Natural killer cell treated with Interleukin-12 subunit alpha and Interleukin-12 subunit beta and Interleukin-15 and Interleukin-18, amount 100 ng/mL, for 72 hours (primary cell): ENCODE measurements at places on chromosomes 2 and 18.
A peak's percentile ranks its signal among the peaks of the same experiment; 100 is the strongest.

DNA sequence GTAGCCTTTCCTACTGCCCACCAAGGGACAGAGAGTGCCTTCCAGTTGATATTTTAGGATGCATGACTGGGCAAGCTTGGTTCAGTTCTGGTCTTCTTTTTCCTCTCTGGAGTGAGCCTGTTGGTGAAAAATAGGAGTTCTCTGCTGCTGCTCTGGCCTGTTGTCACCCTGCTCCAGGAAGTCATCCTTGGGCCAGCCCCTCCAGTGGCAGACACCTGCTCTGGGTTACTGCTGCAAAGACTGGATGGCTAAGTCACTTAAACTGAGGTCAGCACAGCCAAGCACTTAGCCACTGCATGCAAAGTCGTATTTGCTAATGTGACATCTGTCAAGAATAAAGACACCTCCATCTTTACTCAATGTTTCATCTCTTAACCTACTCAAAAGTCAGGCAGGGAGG is 219.6 kb upstream of the ID2 start:
- H3K27ac ChIP-seq: peak overlapping the region; percentile 26
- H3K4me3 ChIP-seq: no peak overlapping the region
- DNase-seq: no peak
- no peaks in the 10 kb centered on the region for H3K27me3 ChIP-seq
- peaks cover 47% of the 10 kb centered on the region for H3K4me1 ChIP-seq

- H3K36me3 ChIP-seq: no peaks in the 10 kb centered on the region
- no peak overlapping the region for H3K27ac ChIP-seq
- no peak for DNase-seq
Measured at GRCh38 chr2:215728504-215729065, 284.8 kb downstream of the MREG start.

DNA sequence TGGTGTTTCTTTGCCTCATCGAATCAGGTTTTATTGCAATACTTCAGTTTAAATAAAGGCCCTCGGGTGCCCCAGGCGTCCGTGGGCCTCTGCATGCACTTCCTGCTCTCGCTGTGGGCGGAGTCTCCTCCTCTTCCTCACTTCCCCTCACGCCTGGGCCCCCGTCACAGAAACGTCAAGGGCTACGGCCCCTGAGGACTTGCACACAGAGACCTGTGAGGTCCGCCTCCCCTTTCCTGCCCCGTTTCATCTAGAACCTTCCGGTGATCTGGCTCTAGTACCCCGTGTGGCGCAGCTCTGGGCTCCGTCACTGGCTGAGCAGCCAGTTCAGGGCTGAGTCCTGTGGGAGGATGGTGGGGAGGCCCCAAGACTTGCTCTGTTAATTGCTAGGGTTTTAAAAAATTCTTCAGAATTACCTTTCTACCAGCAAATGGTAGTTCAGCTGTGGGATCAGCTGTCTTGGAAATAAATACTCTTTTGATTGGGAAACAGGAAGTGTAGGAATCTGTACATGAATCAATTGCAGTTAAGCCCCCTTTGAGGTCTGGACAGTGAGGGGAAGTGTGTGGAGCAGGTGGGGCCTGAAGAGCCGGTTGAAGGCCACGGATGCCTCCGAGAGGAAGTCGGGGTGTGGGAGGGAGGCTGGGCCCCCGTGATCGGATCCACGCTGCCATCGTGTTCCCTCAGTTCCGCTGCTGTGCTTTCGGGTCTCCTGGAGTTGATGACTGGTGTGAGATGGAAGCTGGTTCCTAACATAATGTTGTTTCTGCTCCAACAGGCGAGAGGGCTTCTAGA is 10.2 kb downstream of the NFATC1 start:
- peaks cover 30% of the 10 kb centered on the region for H3K4me1 ChIP-seq
- no peaks in the 10 kb centered on the region for H3K27me3 ChIP-seq
- H3K27ac ChIP-seq: peak overlapping the region; percentile 98
- DNase-seq: peak; percentile 87
- H3K4me3 ChIP-seq: peak overlapping the region; percentile 89

DNA sequence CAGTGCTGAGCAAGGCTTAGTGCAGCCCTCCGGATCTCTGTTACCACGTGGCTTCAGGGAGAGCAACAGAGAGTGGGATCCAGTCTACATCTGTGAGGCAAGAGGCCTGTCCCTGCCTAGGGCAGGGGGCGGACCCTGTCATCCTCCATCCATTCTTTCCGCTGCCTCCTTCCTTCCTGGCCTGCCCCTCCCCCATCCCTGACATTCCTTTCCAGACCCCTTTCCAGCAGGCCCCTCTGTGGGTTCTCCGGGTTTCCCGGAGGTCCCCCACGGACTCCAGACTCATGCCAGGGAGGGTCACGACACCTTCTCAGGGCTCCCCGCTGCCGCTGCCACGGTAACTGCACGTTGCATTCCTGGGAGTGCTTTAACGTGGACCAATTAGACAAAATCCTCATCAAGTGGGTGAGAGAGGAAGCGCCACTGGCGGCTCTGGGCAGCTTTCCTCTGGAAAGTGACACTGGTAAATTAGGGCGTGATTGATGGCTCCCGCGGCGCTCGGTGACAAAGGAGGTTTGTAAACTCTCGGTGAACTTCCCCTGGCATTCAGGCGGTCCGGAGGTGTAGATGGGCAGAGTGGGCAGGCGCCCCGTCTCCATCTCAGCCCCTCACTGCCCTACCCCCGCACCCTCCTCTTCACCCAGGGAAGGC is 11.4 kb downstream of the ATOH8 start:
- H3K36me3 ChIP-seq: no peaks in the 10 kb centered on the region
- no peak overlapping the region for H3K4me3 ChIP-seq
- H3K27me3 ChIP-seq: peaks cover 28% of the 10 kb centered on the region
- H3K4me1 ChIP-seq: no peaks in the 10 kb centered on the region
- H3K27ac ChIP-seq: no peak overlapping the region

GRCh38 chr18:54149078-54149697 is 75.3 kb downstream of the MBD2 start:
- peaks cover 23% of the 10 kb centered on the region for H3K36me3 ChIP-seq
- H3K27me3 ChIP-seq: no peaks in the 10 kb centered on the region

DNA sequence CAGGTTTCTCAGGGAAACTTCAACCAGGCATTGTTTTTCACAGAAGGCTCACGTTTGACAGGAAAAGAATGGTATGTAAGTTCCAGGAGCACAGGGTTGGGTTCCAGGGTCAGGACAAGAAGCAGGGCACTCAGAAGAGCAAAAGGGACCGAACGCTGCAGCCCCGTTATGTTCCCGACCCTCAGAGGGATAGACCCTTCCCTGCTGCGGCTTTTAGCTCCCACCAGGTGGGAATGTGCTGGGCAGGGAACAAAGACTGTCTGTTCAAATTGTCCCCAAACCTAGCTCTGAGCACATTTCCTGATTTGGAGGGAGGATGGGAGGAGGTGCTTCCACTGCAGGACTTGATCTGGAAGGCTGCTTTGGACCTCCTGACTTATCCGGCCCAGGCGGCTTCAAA is 130.1 kb downstream of the RAB3GAP1 start:
- no peaks in the 10 kb centered on the region for H3K27me3 ChIP-seq
- no peak for DNase-seq
- no peak overlapping the region for H3K27ac ChIP-seq
- no peak overlapping the region for H3K4me3 ChIP-seq
- no peaks in the 10 kb centered on the region for H3K4me1 ChIP-seq

GRCh38 chr2:174020026-174020425 is 54.9 kb upstream of the SP3 start:
- no peaks in the 10 kb centered on the region for H3K36me3 ChIP-seq
- no peaks in the 10 kb centered on the region for H3K27me3 ChIP-seq
- H3K4me3 ChIP-seq: no peak overlapping the region
- no peak for DNase-seq
- H3K27ac ChIP-seq: no peak overlapping the region

GRCh38 chr2:8380566-8380965 is 301.3 kb upstream of the ID2 start:
- no peak for DNase-seq
- no peak overlapping the region for H3K4me3 ChIP-seq
- peaks cover 9% of the 10 kb centered on the region for H3K36me3 ChIP-seq
- H3K27me3 ChIP-seq: no peaks in the 10 kb centered on the region
- peak overlapping the region; percentile 97 for H3K27ac ChIP-seq
